ENCODE measurements at places on chromosomes 3 and 15. TPM values are rescaled to one million over a fixed set of nuclear protein-coding genes. Genes with fewer than 3 reads are reported as not detected.

LCTL gene
- 8.2 TPM for total RNA-seq

MNS1 gene
- total RNA-seq: 4.6 TPM

DUOXA2 gene
- total RNA-seq: not detected

RBMS3 gene
- total RNA-seq: 158 TPM

DNA sequence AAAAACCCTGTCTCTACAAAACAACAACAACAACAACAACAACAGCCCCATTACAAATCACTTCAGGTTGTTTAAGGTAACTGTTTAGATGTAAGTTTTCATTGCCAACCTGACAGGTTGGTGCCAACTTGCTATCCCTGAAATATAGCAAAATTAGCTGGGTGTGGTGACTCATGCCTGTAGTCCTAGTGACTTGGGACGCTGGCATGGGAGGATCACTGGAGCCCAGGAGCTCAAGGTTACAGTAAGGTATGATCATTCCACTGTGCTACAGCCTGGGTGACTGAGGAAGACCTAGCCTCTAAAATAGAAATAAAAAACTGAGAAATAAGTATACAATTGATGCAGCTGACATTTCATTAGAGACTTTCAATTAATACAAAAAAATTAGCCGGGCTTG, 36.0 kb upstream of the CDAN1 start:
- peaks cover 57% of the 10 kb centered on the region for H3K36me3 ChIP-seq
- DNase-seq: no peak
- no peaks in the 10 kb centered on the region for H3K27me3 ChIP-seq
- no peak overlapping the region for H3K4me3 ChIP-seq
- H3K4me1 ChIP-seq: no peaks in the 10 kb centered on the region

DNA sequence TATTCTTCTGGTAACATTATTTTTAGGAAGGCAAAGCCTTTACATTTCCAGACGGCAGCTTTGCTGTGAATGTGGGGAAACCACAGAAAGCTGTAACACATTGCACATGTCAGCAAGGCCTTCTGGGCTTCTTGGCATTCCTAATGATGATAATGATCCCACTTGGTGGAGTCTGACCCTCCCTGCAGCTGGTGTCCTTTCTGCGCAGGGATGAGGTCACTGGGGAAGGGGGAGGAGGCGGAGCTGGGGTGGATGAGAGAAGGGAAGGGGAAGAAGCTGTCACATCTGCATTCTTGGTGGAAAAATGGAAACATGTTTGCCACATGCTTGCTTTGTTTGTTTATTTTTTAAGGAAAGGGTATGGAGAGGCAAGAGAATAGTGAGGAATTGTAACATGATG, 68.6 kb downstream of the FILIP1L start:
- H3K4me3 ChIP-seq: no peak overlapping the region
- H3K36me3 ChIP-seq: no peaks in the 10 kb centered on the region
- peak overlapping the region; percentile 69 for H3K27ac ChIP-seq
- no peaks in the 10 kb centered on the region for H3K27me3 ChIP-seq
- peaks cover 3% of the 10 kb centered on the region for H3K4me1 ChIP-seq
- peak; percentile 61 for DNase-seq

GRCh38 chr15:51874751-51875644, 45.5 kb downstream of the TMOD3 start:
- no peaks in the 10 kb centered on the region for H3K36me3 ChIP-seq
- no peak overlapping the region for H3K4me3 ChIP-seq
- H3K27ac ChIP-seq: peak overlapping the region; percentile 83
- DNase-seq: no peak
- peaks cover 6% of the 10 kb centered on the region for H3K4me1 ChIP-seq
- no peaks in the 10 kb centered on the region for H3K27me3 ChIP-seq

GRCh38 chr3:175743733-175744400, 884.7 kb downstream of the NAALADL2 start:
- H3K4me1 ChIP-seq: no peaks in the 10 kb centered on the region
- DNase-seq: no peak
- no peaks in the 10 kb centered on the region for H3K27me3 ChIP-seq
- no peak overlapping the region for H3K4me3 ChIP-seq

DNA sequence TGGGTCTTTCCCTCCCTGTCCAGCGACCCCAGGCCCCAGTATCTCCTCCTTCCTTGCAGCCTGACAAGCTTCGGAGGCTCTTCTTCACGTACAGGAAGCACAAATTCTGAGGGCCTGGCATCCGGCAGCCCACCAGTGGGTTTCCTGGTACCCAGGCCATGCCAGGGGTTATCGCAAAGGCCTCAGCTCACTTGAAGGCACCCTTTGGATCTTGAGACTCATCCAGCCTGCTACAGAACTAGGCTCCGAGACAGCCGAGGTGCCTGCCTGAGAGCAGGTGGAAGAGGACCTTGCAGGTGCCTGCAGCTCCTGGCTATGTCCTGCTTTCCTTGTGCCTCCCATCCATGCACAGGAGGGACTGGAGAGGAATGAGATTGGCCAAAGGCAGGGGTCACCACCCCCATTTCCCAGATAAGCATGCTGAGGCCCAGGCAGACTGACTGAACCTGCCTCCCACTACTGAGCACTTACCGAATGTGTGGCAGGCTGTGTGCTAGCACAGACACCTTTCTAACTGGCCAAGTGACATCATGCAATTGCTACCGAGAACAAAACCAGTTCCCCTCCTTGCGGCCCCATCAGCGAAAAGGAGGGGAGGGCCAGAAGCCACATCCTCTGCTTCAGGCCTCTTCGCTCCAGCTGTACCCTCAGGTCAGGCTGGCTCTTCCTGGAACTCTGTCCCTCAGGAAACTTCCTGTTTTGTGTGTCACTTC, 11.2 kb downstream of the SH2D7 start:
- H3K4me1 ChIP-seq: peaks cover 4% of the 10 kb centered on the region
- no peak overlapping the region for H3K27ac ChIP-seq
- H3K4me3 ChIP-seq: no peak overlapping the region
- DNase-seq: no peak
- no peaks in the 10 kb centered on the region for H3K36me3 ChIP-seq
- H3K27me3 ChIP-seq: no peaks in the 10 kb centered on the region

DNA sequence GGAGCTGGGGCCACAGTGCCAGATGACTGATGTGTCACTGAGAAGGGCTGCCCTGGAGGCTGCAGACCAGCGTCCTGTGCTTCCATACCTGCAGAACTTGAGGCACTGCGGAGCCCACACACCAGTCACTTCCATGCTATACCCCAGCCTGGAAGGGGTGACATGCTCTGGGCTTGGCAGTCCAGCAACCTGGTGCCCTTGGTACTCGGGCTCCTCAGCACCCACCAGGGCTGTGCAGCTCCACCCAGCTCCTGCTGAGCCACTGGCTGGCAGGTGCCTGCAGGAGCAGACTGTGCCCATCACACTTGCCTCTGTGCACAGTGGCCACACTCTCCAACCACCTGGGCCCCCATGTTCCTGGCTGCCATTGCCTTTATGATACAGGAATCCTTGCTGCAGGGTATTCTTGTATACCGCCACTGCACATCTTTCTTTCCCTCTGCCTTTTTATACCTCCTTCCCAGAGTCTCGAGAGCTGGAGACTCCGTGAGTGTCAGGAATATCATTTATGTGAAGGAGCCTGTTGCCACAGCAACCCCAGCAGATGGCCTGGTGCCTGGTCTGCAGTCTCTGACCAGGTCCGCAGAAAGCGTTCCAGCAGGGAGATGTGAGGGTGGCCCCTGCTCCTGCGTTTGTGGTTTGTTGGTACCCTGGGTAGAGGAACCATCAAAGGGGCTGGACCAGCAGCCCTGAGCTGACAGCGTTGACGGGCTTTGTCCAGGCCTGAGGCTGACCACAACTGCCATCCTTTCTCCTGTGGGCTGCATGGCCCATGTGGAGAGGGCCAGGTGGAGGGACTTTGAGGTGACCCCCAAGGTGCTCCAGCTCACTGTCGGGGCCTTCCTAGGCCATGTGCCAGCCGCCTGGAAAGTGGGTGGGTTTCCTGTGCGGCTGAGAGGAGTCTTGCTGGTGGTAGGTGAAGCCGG, 93.4 kb upstream of the PLXNA1 start:
- H3K27me3 ChIP-seq: no peaks in the 10 kb centered on the region
- no peak overlapping the region for H3K27ac ChIP-seq
- H3K4me1 ChIP-seq: no peaks in the 10 kb centered on the region
- H3K36me3 ChIP-seq: no peaks in the 10 kb centered on the region
- H3K4me3 ChIP-seq: no peak overlapping the region
